Cortex of kidney (tissue), 1 donor: ENCODE measurements at places on chromosomes 7 and 10.

- no peak for DNase-seq
Measured at GRCh38 chr10:71347587-71348395, 28.7 kb downstream of the SLC29A3 start.

DNA sequence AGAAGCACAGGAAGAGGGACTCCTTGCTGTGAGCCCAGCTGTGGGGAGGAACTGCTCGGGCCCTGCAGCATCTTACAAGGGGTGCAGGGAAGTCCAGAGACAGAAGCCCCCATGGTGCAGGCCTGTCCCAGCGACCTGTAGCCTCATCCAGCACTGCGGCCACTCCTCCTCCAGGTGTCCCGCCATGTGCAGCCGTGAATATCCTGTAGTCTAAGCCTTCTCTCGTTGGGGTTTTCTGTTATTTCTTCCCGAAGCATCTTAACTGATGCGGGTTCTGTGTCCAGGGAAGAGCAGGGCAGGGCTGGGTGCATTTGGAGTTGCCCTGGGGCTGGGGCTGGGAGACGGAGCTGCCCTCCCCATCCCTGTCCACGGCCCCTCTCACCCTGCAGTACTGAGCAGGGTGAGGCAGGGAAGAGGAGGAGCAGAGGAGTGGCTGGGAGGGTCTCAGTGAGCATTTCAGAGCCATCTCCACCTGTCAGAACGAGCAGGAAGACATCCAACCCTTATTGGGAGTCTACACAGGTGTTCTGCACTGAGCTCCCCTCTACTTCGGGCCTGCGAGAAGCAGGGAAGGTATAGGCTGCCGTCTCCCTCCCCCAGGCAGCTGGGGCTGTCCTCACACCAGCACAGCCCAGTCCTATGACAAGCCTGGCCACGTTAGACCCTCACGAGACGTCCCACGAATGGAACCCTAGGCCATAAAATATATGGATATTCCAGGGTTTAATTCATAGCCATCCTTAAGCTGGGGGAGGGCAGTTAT, 494.5 kb downstream of the DNAJB6 start:
- DNase-seq = no peak

GRCh38 chr7:151851145-151851751, 25.7 kb downstream of the PRKAG2 start:
- DNase-seq = no peak

GRCh38 chr10:14779001-14779651, 4.4 kb upstream of the FAM107B start:
- DNase-seq = no peak

- no peak for DNase-seq
Measured at GRCh38 chr7:145474009-145474686, 638.3 kb upstream of the TPK1 start.

- DNase-seq = no peak
Measured at GRCh38 chr10:22230158-22230833, 12.5 kb upstream of the EBLN1 start.

DNA sequence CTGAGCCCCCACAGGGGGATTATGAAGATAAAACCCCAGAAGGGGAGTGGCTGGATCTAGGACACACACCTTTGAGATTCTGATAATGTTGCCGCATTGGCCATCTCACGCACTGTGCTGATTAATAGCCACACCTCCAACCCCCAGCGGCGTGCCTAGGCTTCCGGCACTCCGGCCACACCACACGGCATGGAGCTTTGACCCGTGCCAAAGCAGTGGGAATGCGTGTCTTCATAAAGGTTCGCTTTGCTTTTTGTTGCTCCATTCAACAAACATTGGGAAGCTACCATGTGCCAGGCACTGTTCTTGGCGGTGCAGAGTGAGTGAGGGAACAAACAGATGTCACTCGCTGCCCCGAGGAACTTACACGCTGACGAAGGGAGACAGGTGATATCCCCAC, 117.6 kb downstream of the TCERG1L start:
- no peak for DNase-seq

DNA sequence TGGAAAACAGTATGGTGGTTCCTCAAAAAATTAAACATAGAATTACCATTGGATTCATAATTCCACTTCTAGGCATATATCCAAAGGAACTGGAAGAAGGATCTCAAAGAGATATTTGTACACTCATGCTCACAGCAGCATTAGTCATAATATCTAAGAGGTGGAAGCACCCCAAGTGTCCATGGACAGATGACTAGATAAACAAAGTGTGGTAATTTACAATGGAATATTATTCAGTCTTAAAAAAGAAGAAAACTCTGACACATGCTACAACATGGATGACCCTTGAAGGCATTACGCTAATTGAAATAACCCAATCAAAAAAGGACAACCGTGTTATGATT, 594.2 kb downstream of the KCNMA1 start:
- no peak for DNase-seq

GRCh38 chr10:121369616-121370015, 228.6 kb downstream of the FGFR2 start:
- DNase-seq = no peak

- no peak for DNase-seq
Measured at GRCh38 chr10:58972576-58973234, 203.7 kb upstream of the PHYHIPL start.

- no peak for DNase-seq
Measured at GRCh38 chr7:27727058-27727457, 12.9 kb upstream of the TAX1BP1 start.

DNA sequence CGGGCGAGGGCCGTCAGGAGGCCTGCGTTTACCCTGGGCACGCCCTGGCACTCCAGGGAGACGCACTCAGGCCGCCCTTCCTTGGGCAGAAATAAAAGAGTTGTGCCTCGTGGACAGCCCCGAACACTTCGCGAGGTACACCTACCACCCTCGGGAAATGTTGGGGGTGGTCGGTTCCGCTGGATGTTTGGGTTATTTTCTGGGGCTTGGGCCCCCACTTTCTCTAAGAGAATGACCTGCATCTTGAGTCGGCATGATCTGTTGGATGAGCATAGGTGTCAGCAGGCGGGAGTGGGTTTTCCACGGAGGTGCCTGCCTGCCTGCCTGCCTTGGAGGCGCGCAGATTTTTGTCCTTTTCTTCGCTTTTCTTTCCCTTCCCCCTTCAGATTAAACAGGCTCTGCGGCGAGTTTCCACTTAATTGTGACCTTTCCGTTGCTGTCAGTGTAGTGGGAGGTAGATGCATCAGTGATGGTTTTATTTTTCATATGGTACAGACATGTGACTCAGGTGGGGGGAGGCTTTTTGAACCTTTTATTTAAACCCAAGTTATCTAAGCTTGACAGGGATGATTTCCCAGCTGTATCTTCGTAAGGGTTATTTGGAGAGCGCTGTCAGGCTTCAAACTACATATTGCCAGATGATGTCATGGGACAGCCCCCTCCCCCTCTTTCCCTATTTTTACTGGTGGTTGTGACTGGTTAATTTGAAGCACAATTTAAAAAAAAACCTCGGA, 661 bp downstream of the HECTD2 start:
- DNase-seq = no peak

DNA sequence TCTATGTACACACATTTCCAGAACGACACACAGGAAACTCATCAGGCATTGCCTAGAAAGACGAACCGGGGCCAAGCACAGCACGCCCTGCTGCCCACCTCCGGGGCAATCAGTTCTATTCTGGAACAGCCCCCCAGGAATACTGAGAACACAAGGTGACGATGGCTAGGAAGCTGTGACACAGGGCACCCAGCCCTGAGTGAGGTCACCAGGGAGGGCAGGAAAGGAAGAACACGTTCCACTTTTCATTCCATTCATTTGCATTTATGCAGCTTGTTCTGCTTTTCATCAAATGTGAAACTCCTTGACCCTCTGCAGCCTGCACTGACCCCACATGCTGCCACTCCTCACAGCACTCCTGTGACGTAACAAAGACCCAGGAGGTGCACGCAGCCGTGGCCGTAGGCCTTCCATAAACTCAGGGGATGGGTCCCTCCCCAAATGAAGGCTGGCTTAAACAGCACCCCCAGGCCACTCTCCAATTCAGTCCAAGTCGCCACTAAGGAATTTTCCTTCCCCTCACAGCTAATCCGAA, 28.9 kb downstream of the MAD1L1 start:
- DNase-seq = no peak

DNA sequence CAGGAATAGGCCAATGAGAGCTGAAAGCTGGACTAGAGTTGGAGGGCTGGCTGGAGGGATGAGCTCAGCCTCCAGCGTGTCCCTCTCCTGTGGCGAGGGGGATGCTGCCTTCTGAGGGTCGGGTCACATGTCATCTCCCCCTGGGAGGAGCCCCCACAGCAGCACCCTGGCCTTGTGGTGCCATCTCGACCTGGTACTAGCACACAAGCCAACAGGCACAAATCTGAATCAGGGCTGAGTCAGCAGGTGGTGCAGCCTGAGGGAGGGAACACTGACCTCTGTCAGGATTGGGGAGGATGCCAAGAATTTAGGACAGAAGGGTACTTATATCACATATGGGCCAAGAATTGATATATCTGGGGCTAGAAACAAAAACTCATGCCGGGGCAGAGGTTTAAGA, 280.4 kb downstream of the CELF2 start:
- no peak for DNase-seq

GRCh38 chr7:98981701-98982100, 103.4 kb downstream of the TRRAP start:
- no peak for DNase-seq

DNA sequence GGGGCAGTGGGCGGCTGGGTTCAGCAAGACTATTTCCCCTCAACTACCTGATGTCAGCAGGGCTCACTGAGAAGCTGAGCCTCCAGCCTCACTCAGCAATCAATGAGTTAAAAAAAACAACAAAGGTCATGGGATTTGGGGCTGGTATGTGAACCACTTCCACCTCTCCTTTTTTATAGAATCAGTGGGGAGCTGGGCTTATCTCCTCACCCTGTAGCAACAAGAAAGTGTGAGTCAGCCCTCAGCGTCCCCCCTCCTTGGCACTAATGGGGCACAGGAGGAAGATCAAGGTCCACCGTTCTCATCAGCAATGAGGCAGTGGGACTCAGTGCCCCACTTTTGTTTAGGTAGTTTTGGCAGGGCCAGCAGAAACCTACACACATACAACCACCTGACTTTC, 823.5 kb upstream of the POM121L12 start:
- DNase-seq = no peak

GRCh38 chr10:114990586-114990985, 52.6 kb downstream of the TRUB1 start:
- no peak for DNase-seq

DNA sequence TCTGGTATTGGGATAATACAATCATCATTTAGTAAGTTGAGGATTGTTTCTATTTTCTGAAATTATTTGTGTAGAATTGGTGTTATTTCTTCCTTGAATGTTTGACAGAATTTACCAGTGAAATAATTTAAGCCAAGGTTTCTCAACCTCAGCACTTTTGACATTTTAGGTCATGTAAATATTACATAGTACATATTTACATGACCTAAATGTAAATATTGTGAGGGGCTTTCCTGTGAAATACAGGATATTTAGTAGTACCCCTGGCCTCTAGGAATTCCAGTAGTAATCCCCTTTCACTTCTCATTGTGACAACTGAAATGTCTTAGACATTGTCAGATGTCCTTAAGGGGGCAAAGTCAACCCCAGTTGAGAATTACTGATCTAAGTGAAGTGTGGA, 59.8 kb downstream of the TBC1D12 start:
- DNase-seq = no peak

DNA sequence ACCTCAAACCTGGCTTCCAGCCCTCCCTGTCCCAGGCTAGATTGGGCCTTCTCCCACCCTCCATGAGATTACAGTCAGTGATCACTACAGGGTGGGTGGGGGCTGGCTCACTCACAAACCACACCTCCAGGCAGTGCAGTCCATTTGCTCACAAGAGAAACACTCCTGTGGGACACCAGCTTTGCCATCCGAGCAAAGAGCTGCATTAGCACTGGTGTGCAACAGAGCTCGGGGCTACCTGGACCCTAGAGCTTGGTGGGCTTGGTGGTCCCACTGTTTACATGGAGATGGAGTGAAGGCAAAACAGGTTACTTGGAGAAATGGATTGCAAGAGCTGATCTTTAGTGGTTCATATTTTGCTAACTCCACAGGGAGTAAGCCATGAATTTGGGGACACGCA, 451.7 kb upstream of the ZMIZ1 start:
- no peak for DNase-seq

DNA sequence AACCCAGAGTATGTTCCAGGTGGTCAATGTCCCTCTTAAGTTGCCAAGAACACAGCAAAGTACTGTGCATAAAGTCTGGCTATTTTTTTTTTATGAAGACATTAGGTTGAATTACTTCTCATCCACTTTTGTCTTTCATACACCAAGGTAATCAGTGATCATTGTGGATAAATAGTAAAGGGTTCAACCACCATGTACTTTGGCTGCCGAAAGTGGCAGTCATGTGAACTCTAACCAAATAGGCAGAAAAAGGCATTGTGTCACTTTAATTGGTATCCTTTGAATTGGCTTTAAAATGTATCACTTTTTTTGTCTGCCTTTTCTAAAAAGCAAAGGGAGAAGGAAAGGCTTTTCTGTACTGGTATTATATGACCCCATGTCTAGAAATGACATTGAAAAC, 7.3 kb downstream of the ITIH2 start:
- DNase-seq = no peak

DNA sequence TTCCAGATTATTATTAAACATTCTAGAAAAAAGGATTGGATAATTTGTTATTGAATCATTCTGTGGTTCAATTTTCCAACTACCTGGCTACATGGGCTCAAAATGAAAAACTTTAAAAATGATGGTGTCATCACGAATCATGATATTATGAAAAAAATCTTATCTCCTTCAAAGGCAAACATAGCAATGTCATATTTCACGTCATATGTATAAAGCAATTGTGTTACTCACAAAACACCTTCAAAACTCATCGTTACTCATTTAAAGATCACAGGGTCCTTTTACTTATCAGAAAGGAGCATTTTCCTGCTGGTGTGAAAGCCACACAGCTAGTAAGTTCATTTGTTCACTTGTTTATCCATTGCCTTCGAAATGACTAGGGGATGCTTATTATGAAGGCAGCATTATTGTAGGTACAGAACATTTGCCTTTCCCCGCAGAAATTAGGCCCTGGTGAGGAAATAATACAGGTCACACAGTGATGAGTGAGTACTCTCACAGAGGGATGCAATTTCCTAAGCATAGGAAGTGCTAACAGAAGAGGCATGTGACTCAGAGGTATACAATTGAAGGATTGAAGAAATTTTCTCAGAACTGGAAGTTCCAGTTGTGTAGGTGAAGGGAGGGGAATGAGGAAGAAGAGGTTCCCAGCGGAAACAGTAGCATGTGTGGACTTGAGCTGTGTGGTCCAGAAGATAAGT, 478.7 kb downstream of the INHBA start:
- DNase-seq = no peak

DNA sequence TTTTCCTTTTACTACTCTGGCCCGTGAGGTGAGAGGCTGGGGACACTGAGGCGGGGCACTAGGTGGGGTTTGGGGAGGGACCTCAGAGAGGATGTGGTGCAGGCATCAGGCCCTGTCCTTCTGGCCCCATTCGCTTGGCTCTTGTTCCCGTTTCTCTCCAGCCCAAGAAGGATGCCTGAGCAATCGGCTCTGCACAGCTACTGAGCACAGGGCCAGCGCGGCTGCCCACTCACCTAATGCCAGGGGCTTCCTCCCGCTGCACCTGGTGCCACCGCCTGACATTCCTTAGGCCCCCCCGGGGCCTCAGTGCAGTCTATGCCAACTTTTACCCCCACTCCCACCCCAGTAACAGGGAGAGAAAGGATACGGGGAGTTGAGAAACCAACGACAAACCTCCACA, 12.5 kb downstream of the EMX2 start:
- no peak for DNase-seq

GRCh38 chr10:15678851-15679250, 40.9 kb downstream of the ITGA8 start:
- DNase-seq = no peak
